ENCODE measurements at places on chromosomes 13 and 19. TPM values are rescaled to one million over a fixed set of nuclear protein-coding genes. Genes with fewer than 3 reads are reported as not detected.

Gene TSKS
- 0.10 TPM for total RNA-seq

Gene OLFM2
- total RNA-seq = 1.1 TPM

Gene FIZ1
- total RNA-seq = 7.3 TPM

DNA sequence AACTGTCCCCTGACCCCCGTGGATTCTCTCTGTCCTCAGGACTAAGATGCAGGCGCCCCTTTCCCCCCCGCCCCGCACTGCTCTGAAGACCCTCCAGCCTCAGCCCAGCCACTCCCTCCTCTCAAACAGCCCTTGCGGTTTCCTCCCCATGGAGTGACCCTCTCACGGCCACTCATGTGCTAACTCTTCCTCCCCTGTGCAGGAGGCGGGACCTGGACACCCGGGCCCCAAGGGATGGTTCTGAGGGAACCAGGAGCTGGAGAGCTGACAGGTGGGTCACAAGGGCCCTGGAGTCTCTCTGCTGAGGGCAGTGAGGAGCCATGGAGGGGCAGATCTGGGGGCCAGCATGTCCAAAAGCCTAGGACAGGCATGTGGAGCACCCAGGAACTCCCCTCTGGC is 1.9 kb downstream of the ISOC2 start:
- no peak for DNase-seq

- DNase-seq = no peak
Measured at GRCh38 chr19:47699360-47699917, 13.8 kb upstream of the EHD2 start.

- DNase-seq = no peak
Measured at GRCh38 chr19:30690935-30691818, 319.0 kb downstream of the ZNF536 start.

Gene APC2
- 0.07 TPM for total RNA-seq

DNA sequence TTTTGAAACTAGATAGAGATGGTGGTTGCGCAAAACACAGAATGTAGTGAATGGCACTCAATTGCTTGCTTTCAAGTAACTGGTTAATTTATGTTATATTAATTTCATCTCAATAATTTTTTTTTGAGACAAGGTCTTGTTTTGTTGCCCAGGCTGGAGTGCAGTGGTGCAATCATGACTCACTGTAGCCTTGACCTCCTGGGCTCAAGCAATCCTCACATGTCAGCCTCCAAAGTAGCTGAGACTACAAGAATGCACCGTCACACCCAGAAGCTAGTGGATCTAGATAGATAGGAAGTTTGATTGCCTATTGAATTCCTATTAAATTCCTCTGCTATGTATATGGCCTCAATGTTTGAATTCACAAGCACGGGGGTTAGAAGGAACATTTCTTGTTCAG is 26.4 kb upstream of the ADGRE2 start:
- DNase-seq = no peak

DNA sequence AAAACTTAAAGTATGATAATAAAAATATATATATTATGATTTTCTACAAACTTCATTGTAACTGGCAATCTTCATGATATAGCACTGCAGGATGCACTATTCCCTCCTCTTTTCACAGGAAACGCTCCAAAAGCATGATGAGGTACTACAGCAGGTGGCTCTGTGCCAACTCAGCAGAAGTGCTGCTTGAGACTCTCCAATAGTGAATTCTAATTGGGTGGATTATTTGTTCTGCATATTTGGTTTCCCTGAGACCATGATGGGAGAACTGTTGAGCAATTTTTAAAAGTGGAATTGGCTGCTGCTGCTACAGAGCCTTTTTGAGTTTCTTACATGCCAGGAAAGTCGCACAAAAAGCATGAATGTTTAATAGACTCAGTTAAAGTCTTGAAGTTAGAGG is 1782.4 kb upstream of the PCDH20 start:
- DNase-seq = no peak

Gene PNMA8A
- 1.4 TPM for total RNA-seq

Gene MBD3L3
- not detected for total RNA-seq

Gene TMC4
- 7.2 TPM for total RNA-seq

- no peak for DNase-seq
Measured at GRCh38 chr13:43150369-43151207, 127.2 kb downstream of the DNAJC15 start.

DNA sequence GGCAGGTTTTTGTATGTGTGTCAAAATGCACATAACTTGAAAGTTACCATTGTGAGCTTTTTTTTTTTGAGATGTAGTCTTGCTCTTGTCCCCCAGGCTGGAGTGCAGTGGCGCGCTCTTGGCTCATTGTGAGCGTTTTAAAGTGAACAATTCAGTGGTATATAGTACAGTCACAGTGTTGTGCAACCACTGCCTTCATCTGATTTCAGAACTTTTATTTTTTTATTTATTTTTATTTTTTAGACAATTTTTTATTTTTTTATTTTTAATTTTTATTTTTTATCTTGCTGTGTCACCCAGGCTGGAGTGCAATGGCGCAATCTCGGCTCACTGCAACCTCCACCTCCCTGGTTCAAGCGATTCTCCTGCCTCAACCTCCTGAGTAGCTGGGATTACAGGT is 15.0 kb downstream of the SLC25A42 start:
- DNase-seq = no peak

- no peak for DNase-seq
Measured at GRCh38 chr19:3783660-3784584, 2.3 kb downstream of the MATK start.

Gene COX7A1
- 1.6 TPM for total RNA-seq

Gene AKT2
- 111 TPM for total RNA-seq

- DNase-seq = no peak
Measured at GRCh38 chr13:53250977-53251376, 222.4 kb downstream of the OLFM4 start.

Gene BST2
- 7.1 TPM for total RNA-seq

Gene GZMM
- not detected for total RNA-seq

GRCh38 chr19:19191768-19192077 is 229 bp downstream of the BORCS8 start:
- DNase-seq = no peak

- no peak for DNase-seq
Measured at GRCh38 chr19:3481241-3482090, 1.1 kb upstream of the SMIM24 start.

DNA sequence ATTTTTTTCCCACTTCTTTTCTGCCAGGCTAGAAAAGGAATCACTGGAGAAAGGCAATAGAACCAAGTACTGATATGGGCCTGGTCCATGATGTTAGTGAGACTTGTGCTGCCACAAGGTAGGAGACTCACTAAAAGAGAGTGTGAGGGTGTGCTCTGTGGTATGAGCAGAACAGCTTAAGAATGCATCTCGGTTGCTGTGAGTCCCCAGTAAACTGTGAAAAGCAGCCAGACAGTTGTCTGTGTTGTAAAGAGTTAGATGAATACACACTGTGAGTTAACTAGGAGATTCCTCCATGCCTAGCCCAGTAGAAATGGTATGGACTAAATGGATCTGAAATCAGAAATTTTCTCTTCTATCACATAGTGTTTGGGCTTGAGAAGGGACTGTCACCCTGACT is 1177.3 kb upstream of the MIR17HG start:
- no peak for DNase-seq

DNA sequence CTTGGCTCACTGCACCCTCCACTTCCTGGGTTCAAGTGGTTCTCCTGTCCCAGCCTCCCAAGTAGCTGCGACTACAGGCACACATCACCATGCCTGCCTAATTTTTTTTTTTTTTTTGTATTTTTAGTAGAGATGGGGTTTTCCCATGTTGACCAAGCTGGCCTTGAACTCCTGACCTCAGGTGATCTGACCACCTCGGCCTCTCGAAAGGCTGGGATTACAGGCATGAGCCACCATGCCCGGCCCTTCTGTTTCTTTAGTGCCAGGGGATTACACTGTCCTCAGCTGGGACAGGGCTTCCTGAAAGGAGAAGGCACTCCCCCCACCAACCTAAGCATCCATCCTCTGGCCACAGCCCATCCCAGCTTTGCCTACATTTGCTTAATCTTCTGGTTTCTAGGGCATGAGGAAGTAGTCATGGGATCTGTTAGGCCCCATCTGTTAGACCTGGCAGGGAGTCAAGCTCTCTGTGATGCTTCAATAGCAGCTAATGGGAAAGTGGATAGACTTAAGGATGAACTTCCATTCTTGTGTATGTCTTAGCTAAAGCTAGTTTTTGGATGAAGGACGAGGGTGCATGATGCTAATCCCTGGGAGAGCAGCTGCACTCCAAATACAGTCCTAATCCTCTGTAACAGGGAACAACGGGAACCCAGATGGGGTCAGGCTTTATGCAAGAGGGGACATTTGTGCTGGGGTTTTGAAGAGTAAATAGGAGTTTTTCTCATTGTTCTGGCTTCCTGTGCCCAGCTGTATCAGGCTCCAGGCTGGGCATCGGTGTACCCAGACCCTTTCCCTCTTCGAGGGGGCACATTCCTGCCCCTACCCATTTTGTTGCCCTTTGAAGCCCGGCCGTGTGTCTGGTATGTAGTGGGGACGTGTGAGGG is 2.6 kb downstream of the VAV1 start:
- no peak for DNase-seq

Gene KCNN4
- 0.74 TPM for total RNA-seq

Gene ZNF285
- 2.7 TPM for total RNA-seq

- peak; percentile 6 for DNase-seq
Measured at GRCh38 chr13:106846571-106847448, 278.9 kb upstream of the ARGLU1 start.

DNA sequence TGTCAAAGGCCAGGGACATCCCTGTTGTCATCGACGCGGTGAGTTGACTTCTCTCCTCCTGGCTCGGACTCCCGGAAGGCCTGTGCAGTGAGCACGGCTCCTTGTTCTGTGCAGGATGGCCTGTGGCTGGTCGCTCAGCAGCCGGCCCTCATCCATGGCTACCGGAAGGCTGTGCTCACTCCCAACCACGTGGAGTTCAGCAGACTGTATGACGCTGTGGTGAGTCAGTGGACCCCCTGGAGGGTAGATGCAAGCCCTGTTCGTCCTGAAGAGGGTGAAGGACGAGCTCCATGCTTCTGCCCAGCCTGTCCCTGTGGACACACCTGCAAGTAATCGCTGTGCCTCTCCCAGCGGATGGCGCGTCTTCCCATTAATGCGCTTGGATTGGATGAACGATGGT is 19.2 kb downstream of the NAXD start:
- DNase-seq = no peak

Gene SPIB
- not detected for total RNA-seq

DNA sequence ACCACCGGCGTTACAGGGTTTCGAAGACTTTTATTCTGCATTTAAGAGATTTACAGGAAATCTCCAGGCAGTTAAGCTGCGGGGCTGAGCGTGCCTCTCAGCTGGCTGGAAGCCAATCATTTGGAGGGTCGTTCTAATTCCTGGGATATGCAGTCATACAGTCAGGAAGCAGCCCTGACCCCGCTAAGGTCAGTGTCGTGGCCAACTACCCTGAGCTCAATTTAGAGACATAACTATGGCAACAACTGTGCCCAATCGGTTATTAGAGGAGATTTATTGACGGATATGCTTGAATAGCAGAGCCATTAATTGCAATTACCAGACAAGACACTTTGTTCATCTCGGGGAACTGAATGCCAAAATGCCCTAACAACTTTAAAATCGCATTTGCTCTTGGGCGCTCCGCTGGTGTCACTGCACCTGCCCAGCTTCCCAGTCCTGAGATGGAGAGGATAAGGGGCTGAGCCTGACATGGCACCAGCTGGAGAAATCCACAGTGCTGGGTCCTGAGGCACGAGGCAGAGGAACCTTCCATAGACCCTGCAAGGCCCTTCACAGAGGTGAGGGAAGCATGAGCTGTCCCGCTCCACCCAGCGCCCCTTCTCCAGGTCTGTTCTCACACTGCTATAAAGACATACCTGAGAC is 15.1 kb upstream of the ZNF507 start:
- DNase-seq = no peak

DNA sequence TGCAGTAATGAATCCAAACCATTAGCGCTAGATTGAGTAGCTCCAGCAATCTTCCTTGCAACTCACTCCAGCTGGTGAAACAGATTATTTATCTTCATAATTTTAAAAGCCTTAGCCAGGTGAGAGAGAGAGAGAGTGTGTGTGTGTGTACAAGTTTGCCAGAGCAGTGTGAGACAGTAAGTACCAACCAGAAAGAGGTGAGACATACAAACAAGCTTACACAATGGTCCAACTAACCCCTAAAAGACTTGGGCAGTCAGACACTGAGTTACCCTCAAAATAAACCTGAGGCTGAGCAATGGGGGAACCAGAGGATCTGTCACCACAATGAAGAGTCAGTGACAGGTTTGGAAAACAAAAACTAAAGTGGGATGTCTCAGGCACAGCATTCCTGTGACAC is 8.1 kb upstream of the THSD1 start:
- peak; percentile 16 for DNase-seq

GRCh38 chr19:46970815-46971214 is 48.8 kb upstream of the NPAS1 start:
- no peak for DNase-seq

- no peak for DNase-seq
Measured at GRCh38 chr13:59686798-59687394, 476.8 kb downstream of the DIAPH3 start.

- no peak for DNase-seq
Measured at GRCh38 chr13:26819046-26819445, 58.5 kb upstream of the GPR12 start.

DNA sequence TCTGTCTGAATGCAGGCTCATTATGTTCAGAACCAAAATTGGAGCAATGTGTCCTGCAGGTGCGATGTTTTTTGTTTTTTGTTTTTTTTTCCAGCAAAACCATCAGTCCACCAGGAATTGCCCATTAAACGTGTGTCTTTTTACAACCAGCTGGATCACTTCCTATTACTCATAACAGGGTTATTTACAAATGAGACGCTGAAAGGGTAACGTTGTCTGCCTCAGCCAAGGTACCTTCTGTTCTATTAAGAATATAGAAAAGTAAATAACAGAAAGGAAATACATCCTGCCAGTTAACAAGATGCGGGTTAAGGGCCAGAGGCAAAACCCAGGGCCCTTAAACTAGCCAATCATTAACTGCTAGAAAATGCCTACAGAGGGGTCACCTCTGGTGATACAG is 590.4 kb downstream of the TBC1D4 start:
- DNase-seq = peak; percentile 67

DNA sequence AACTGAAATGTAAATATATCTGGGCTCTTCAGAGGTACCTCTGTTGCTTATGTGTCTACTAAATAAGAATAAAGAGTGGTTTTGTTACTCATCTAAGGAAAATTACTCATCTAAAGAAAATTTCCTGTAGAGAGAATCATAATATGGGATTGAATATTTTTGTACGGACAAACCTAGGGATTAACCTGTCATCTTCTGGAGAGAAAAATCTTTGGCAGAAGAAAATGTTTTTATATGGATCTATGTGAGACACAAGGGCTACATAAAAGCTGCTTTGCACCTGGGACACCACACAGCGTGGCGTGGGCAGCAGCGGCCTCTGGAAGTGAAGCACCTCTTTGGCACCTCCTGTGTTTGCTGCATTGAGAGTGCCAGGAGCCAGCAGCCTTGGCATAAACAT is 242.9 kb upstream of the DACH1 start:
- peak; percentile 65 for DNase-seq

DNA sequence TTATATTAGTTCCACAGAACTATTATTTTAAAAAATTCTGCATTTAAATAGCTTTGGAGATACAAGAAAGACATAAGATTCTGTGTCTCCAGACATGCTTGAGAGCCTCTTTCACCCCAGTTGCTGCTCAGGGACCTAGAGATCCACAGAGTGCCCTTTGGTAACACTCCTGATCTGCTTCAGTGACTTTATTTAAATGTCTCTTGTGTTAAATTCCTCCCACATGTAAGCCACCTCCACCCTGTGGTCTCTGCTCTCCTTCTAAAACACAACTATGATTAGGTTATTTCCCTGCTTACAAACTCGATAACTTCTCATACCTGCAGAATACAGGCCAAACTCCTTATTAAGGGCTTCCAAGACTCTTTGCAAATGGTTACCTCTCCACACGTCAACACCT is 141.0 kb downstream of the RFC3 start:
- no peak for DNase-seq

Data from foreskin keratinocyte (primary cell).